ENCODE measurements at places on chromosomes 2 and 18.

DNA sequence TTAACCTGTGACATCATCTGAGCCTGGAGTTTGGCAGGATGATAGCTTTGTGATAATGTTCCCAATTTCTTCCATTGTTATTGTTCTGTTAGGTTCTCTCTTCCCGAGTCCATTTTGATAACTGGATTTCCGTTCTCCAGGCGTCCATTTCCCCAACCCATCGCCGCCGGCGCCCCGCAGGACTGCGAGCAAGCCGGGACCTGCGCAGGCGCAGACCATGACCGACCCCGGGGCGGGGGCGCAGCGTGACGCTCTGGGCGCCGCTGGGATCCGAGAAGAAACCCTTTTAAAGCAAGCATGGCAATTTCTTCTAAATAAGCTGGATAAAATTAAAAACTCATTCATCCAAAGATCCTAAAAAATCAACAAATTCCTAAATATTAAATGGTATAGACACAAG is at the start of gene SLC25A52:
Gene SLC25A52, minus strand, starts transcription at position 186 of the 400 bp plus-strand sequence. CDS start 219 bp downstream, outside the sequence.
- DNase-seq, result no peak

DNA sequence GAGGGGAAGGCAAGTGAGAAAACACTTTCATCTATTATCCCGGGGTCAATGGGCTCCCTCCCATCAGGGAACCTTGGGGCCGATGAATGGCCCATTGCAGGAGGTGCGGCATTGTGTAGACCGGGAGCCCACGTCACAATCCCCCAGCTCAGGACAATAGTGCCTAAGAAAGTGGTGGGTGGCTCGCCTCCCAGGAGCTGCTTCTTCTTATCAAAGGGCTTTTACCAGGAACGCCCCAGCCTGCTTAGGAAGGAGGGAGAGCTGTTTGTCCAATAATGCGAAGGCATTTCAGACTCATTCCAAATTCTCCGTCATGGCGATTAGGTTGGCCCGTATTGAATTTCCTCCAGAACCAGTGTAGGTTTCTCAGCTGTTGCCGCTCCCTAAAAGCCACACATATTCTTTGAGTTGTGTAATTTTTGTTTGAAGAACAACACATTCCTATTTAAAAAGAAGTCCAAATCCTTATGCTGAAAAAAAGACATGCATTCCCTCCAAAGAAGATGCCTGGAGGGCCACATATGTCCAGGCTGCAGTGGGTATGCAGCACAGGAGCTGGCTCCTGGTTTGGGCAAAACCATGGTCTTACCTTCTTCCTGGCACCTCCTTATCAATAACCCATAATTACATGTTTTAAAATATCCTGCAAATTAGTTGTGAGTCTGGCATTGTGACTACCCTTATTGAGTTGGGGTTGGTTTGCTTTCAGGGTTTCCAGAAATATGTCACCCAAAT is 264.7 kb downstream of the MYCN start:
- no peak for DNase-seq

- DNase-seq, result no peak
These were observed 601.0 kb upstream of the SLC39A10 start for GRCh38 chr2:195055996-195056395.

DNA sequence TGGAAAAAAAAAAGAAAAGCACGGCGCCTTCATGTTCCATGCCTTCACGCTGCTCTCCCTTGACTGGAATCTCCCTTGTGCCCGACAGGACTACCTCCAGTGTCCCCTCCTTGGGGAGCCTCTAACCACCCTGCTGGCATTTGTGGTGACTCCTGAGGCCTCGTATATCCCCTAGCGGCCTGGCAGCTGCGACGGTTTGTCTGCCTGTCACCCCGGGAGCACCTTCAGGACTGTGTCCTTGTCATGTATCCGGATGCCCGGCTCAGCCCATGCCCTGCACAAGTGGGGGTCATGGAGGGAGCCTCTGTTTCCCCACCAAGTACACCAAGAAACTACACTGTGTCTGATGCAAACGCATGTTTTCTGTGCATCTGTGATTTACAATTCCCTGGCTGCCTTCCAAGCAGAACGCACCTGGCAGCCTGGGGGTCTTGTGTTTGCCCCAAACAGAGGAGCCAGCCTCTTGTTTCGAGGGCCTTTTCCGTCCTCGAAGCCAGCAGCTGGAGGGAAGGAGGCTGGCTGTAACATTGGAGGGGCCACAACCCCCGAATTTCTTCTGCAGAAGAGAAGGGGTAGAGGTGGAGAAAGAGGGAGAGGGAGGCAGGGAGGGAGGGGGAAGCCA is 18.9 kb downstream of the TWIST2 start:
- DNase-seq, result no peak

DNA sequence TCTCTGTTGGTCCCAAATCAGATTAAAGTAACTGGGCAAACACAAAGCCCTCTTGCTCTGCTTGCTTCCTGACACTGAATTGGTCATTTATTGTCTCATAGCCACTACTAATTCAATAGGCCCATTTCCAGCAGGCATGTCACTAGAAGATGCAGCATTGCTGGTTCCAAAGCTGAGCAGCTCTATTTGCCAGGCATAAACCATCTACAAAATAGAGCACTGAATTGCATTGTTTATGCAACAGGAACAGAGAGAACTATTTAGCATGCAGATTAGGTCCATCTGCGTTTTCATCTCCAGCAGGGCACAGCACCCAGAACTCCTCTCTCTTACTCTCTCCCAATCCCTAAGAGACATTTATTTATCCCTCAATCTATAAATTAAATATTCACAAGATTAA is 227.6 kb downstream of the SUCLG1 start:
- DNase-seq, result no peak

- no peak for DNase-seq
These were observed 453.7 kb downstream of the CNTNAP5 start for GRCh38 chr2:124478761-124479160.

- no peak for DNase-seq
These were observed 256.5 kb downstream of the GBX2 start for GRCh38 chr2:235911633-235912233.

- DNase-seq, result no peak
These were observed 21.4 kb upstream of the DRC1 start for GRCh38 chr2:26380281-26380680.

GRCh38 chr2:119427756-119428155 is 3.9 kb upstream of the TMEM37 start:
- DNase-seq, result no peak

DNA sequence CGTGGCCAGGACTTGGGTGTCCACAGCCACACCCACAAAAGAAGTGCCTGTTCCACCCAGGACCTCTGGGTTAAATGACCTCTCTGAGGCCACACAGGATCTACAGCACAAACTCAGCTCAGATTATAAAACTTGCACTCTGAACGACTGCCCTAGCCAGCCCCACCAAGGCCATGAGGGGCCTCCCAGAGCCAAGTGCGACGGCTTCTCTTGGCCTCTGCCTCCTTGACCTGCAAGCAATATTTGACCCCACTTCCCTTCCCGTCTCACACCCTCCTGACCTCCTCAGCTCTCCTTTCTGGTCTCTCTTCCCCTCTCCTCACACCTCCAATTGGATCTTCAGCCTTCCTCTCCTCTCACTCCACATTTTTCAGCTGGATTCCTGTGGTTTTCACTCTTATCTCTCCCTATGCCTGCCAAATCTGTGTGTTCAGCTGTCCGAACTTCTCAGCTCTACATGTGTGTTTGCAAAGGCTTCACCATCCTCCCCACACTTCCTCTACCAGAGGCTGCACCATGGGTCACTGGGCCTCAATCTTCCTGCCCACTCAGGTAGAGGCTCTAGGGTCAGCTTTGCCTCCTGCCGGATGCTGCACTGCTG is 25.3 kb upstream of the STEAP3 start:
- DNase-seq, result no peak

- DNase-seq, result no peak
These were observed 6.2 kb downstream of the CPS1 start for GRCh38 chr2:210562502-210563080.

- DNase-seq, result no peak
These were observed 75.2 kb upstream of the TSPYL6 start for GRCh38 chr2:54330926-54331835.

GRCh38 chr18:76656925-76657827 is 162.1 kb upstream of the ZNF516 start:
- DNase-seq, result no peak

GRCh38 chr18:69956665-69957620 is 9.3 kb upstream of the CD226 start:
- no peak for DNase-seq

DNA sequence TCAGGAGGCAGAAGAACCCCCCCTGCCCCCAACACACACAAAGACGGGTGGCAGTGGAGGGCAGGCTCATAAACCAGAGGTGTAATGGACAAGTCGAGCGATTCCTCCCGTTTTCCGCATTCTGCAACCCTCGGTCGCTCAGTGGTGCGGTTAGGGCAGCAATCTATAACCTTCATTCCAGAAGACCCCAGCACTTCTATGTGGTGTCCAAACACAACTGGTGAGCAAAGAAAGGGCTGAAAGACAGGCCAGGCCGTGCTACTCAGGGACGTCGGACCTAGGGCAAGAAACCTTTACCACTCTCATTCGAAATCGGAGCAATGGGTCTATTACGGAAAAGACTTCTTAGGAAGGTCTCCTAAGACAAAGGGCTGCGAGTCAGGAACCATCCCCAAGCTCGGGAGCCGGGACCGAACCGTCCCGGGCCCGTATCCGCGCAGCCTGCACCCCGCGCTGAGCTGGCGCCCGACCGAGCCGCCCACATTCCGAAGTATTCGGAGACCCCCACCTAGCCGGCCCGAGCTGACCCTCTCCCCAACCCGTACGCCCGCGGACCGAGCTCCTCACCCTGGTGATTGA is 568 bp downstream of the ARL5A start:
- DNase-seq, result no peak

Measured in stimulated activated CD8-positive, alpha-beta memory T cell treated with anti-CD3 and anti-CD28 coated beads, Interleukin-15, amount 100 ng/mL, for 24 hours (primary cell).